Right lung (tissue), 10 donors: ENCODE measurements at places on chromosomes 2 and 18. TPM values are rescaled to one million over a fixed set of nuclear protein-coding genes. Genes with fewer than 3 reads are reported as not detected.

MOCOS gene
- 0.64 TPM for polyA plus RNA-seq

SLC23A3 gene
- polyA plus RNA-seq = 3.6 TPM

MZT2B gene
- 69.0 TPM for polyA plus RNA-seq

TIGD1 gene
- 13.2 TPM for polyA plus RNA-seq

- DNase-seq = no peak
Observed at GRCh38 chr2:37676274-37676673, 4.8 kb upstream of the CDC42EP3 start.

DNA sequence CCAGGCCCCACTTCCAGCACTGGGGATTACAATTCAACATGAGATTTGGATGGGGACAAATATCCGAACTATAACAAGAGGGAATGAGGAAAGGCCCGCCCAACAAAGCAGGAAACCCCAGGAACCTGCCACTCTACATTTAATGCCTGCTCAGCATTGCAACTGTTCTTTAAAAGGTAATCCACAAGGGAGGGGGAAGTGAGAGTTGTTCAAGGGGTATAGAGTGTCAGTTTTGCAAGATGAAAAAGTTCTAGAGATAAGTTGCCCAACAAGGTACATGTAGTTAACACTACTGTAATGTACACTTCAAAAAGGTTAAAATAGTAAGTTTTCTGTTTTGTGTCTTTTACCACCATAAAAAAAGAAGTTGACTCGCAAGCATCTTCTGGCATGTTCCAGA, 137.6 kb downstream of the MBD2 start:
- DNase-seq = no peak

DNA sequence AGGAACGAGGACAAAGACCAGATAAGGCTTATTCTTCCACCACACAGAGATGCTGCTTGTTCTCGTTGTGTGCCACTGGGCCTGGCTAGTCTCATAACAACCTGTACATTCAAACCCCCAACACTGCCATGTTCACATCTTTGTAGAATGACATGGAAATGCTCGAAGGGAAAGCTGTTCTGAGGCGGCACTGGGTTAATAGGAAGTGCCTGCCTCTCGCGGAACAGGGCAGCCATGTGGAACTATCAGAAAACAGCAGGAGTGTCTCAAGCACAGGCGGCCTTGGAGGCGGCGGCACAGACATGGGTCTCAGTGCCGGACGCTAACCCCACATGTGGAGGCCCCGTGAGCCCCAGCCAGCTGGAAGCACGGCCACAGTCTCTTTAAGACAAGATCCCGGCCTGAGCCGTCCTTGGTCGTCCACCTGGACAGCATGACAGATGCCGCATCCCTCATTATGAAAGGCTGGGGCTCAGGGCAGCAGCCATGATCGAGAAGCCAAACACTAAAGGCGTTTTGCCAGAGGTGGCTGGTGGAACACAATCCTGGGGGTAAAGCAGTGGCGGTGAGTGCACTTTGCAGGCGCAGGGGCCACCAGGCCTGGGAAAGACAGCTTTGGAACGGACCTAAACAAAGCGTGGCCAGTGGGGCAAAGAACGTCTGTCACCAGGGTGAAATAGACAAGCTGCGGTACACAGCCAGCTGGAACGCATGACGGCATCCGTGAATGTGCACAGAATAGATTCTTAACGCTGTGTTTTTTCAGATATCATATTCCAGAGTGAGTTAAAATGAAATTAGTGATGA, 161.0 kb downstream of the HDAC4 start:
- peak; percentile 69 for DNase-seq

DNA sequence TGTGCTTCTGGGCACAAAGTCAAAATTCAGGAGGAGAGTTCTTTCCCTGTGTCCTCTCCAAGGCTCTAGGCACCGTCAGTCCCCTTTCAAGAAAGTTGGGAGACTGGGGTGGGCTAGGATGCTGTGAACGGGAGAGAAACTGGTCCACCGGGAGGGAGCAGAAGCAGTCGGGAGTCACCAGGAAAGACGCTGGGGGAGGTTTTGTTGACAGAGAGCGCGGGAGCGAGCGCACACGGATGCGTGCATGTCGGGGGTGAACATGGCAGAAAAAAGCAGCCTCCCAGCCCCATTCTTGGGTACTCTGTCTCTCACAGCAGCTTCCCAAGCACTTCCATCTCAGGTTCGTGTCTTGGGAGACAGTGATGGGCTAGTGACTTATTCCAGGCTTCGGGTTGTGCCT, 97.1 kb upstream of the PXDN start:
- DNase-seq = no peak

DNA sequence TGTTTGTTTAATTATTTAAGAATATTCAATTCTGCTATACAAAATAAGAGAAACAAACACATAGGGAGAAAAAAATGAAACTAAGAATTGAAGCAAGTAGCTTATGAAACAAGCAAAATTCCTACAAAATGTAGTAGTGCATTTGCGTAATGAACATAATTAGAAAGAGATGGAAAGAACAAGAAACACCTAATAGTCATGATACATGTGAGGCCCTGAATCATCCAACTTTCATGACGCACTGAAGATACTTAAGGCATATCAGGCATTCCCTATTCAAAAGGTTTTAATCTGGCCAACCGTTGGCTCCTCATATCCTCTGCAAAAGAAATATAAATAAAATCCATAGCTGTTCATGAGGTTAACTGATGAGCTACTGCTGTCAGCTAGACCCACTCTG, 14.5 kb upstream of the NAB1 start:
- DNase-seq = no peak

DNA sequence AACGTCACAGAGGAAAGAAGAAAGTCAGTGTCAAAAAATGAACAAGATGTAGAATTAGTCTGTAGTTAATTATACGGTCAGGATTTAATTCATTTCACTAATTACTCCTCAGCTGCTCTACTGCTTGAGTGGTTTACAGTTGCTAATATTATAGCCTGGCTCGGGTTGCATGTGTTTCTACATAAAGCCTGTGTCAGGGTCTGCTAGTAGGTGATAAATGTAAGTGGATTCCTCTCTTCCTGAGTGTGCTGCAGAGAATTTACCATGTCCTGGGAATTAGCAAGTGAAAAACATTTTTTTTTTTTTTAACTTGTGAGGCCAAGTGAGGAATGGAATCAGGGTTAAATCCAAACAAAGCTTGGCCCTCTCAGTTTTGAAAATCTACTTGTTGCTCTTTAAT, 622.6 kb downstream of the EPHA4 start:
- no peak for DNase-seq

DNA sequence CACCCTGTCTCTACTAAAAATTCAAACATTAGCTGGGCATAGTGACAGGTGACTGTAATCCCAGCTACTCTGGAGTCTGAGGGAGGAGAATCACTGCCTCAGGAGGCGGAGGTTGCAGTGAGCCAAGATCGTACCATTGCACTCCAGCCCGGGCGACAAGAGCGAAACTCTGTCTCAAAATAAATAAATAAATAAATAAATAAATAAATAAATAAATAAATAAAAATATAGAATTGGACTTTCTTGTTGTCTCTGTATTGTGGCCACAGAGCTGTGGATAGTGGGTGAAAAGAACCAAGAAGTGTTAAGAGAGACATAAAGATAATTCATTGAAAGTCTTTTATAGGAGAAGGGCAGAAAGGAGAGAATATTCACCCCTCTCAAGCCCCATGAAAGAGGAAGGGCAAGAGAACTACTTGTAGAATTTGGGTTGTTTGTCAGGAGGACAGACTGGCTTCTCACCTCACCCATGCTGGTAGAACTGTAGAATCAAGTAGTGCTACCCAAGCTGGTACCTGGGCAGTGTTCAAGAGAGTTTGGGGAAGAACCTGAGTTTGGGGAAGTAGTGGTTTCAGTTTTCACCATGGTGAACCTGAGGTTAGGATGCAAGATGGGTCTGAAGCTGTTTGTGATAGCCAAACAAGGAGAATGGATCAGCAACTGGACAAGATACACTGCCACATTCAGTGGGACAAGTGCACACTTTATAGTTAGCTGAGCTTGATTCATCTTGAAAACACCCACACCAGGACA, 256.5 kb downstream of the CD226 start:
- no peak for DNase-seq

DNA sequence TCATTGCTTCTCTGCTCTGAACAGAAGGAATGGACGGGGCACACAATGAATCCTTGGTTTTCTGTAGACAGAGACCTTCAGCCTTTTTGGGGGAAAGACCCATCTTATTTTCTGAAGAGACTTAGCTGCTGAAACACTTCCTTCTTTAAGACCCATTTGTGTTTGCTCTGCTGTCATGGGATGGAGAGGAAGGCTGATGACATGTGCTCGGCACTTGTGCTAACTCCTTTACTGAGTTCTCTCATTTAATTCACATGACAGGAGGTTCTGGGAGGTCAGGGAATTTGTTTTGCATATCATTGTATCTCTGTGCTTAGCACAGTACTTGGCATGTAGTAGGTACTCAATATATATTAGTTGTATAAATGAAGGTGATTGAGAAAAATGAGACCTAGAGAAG, 39.0 kb downstream of the OXER1 start:
- no peak for DNase-seq

GRCh38 chr2:155099784-155100183, 401.3 kb downstream of the KCNJ3 start:
- no peak for DNase-seq

DNA sequence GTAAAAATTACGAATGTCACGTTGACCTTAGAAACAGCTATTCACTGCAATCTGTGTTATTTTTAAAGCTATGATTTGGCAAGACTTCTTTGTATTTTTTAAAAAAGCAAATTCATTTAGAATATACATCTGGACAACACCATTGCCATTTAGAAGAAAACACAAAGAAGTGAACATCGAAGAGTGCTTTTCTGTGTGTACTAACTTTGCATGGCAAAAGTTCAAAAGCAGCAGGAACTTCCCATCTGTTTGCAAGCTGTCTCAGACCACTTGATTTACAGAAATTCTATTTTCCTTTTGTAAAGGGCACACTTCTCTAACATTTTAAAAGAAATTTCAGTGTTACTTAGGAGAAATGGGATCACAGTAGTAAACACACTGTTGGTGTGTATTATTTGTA, 145.9 kb downstream of the CALCRL start:
- DNase-seq = peak; percentile 43

DNA sequence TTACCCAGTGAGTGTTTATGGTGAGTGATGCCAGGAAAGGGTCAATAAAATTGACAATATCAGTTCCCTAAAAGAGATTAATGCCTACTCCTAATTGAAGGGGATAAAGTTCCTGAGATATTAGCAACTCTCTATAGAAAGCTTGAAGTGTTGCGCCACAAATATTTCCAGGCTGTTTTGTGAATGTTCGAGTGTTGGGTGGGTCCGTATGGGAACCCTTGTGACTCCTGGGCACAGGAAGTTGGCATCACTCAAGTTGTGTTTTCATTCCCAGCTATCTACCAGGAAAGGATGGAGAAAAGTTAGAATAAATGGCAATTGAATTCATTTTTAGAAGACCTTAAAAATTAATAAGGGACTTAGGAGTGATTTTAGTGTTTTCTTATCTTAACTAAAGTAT, 472.7 kb downstream of the THSD7B start:
- DNase-seq = no peak

DNA sequence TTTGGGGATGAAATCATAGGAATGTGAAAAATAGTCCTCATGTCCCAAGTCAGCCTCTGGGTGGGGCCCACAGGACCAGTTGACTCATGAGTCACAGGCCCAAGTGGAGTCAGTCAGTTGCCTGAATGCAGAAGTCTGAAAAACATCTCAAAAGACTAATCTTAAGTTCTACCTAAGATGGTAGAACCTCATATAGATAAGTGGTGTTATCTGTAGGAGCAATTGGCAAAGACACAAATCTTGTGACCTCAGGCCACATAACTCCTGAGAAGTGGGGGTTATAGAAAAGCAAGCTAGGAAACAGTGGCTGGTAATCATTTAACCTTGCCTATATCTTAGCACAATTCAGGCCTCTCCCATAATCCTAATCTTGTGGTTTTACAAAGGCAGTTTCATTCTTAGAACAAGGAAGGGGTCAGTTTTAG, 257.1 kb upstream of the SPOPL start:
- no peak for DNase-seq

GRCh38 chr18:21980744-21981143, 188.6 kb upstream of the GATA6 start:
- no peak for DNase-seq

DNA sequence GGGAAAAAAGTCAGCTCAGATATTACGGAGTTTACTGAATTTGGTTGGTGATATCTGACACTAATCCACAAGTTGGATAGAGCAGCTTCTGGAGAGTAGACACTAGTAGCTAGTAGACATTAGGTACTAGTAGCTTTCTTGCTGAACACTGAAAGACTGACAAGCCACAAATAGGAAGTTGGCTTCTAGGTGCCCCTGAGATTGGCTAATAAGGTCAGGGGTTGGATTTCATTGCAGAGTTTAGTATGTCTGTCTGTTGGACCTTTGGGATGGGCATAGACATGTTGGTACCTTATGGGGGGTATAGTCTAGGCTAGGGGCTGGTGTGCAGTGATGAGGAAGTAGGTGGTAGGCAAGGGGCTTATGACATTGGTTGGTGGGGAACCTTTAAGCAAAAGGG, 164.9 kb upstream of the LRRTM1 start:
- no peak for DNase-seq

DNA sequence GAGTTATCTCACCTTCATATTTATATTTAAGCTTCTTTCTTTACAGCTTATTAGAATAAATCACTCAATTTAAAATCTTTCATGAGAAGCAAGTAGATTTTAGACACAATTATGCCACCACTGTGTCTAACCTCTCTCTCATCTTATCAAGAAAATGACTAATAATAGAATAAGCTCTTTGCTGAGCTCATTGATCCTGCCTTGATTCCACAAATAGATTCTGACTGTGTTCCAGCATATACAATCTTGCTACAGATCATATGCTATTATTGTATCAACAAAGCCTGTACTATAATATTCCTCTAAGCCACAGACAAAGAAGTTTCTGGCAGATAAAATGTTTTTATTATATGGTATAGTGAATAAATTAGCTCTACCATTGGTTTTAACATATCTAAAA, 168.7 kb upstream of the GULP1 start:
- no peak for DNase-seq

DNA sequence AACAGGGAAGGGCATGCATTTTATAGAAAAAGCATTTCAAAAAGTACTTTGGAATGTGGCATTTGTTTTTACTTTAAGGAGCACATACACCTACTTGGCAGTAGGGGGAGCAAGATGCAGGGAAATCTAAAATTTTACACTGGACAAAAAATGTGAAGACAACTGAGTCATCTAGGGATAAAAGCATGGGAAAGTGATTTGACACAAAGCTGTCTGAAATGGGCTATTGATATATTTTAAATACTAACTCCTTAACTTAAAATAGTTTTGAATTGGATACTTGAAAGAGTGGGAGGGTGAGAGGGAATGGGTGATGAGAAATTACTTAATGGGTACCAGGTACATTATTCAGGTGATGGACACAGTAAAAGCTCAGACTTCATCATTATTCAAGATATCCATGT, 15.8 kb downstream of the TMEM200C start:
- no peak for DNase-seq

DNA sequence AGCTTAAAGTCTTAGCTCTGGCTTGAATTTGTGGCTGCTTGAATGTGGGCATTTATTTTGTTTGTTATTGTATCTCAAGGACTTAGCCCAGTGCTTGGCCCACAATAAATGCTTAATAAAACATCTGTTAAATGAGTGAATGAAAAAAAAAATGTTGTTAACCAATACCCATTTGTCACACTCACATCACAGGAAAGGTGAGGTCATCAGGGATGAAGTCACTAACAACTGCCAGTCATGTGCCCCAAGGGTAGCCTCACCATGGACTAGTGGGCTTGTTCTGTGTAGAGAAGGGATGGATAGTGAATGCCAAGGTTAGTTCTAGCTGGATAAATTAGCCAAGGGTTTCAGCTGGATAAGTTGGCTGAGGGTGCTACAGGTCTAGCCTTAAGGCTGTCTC, 3.0 kb downstream of the NRBP1 start:
- no peak for DNase-seq
